ENCODE measurements at places on chromosomes 4 and X.

DNA sequence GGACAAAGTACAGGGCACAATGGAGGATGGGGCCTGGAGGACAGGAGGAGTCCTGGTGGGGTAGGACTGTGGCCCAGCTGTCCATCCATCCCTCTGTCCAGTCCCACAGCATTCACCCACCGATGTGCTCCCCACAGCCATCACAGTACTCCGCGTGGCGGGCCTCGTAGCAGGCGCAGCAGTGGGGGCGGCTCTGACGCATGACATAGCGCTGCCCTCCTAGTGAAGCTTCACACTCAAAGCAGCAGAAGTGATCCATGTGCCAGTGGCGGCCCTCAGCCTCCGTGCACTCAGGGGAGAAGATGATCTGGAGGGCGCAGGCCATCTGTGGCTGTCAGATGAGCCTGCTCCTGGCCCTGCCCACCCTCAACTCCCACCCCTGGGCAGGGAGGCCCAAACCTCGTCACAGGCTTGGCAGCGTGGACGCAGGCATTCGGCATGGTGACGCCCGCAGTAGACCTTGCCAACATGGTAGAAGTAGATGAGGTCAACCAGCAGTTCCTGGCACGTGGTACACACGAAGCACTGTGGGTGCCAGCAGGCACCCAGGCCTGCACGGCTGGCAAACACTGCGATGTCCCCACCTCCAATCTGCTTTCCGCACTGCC lies 6.3 kb downstream of the PLP2 start:
- no peak overlapping the region for H3K27ac ChIP-seq
- DNase-seq: no peak
- no peak overlapping the region for H3K4me3 ChIP-seq
- H3K36me3 ChIP-seq: no peaks in the 10 kb centered on the region

DNA sequence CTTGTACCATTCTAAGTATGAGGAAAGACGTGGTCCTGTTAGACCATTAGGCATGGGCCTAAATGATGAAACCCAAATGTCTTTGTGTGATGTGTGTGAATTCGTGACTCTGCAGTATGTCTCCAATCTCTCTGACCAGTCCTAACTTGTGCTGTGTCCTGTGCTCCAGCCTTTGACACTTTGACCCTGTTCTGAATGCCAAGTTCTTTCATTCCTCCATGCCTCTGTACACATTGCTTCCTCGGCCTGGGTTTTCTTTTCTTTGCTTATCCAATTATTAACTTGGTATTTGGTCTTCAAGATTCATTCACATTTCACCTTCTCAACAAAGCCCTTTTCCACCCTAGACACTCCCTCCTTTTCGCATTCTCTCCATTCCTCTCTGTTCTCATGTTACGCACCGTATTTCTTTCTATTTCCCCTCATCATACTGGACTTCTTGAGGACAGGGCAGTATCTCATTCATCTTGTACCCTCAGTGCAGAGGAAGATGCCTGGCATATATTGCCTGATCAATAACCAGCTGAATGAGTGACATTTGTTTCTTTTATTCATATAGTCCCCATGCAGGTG lies 138.7 kb downstream of the F11 start:
- no peak for DNase-seq
- H3K36me3 ChIP-seq: no peaks in the 10 kb centered on the region
- H3K4me1 ChIP-seq: no peaks in the 10 kb centered on the region

GRCh38 chrX:24025741-24026403 lies 1.1 kb downstream of the KLHL15 start:
- no peaks in the 10 kb centered on the region for H3K36me3 ChIP-seq
- H3K27ac ChIP-seq: peak overlapping the region; percentile 87
- peak; percentile 70 for DNase-seq
- H3K27me3 ChIP-seq: no peaks in the 10 kb centered on the region
- no peaks in the 10 kb centered on the region for H3K4me1 ChIP-seq

- H3K4me3 ChIP-seq: no peak overlapping the region
- no peaks in the 10 kb centered on the region for H3K27me3 ChIP-seq
- H3K36me3 ChIP-seq: no peaks in the 10 kb centered on the region
These were observed 88.4 kb upstream of the TET2 start for GRCh38 chr4:105058177-105058812.

DNA sequence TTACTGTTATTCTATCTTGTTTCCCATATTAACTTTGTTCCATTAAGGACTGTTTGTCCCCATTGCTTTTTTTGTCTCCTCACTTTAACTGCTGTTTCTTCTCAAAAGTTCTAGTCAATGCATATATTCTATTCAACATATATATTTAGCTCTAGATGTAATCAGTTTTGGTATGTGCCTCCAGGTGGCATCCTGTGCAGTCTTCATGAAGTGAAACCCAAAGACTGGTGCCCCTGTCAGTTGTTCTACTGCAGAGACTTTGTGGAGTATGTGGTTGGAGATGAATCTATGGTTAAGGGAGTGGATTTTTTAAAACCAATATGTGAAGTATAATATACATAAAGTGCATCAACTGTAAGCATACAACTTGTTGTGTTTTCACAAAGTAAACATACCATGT lies 57.0 kb downstream of the VAMP7 start:
- no peak for DNase-seq
- H3K4me1 ChIP-seq: no peaks in the 10 kb centered on the region
- H3K27me3 ChIP-seq: no peaks in the 10 kb centered on the region
- no peaks in the 10 kb centered on the region for H3K36me3 ChIP-seq
- no peak overlapping the region for H3K4me3 ChIP-seq
- H3K27ac ChIP-seq: no peak overlapping the region

DNA sequence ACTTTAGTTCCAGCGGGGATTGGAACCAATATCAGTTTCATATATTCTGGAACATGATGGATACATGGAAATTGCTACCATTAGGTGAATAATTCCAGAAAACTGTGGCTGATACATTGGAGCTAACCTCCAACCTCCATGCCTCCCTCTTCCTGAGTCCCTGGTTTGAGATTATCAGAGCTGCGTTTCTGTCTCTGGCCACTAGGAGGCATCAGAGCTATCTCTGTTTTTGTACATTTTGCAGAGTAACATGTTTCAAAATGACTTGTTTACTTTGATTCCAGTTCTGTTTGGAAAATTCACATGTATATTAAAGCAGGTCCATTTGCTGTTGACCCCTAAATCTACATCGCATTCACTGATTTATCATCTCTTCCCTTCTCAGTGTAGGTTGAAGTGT lies 2.4 kb upstream of the RAB40AL start:
- H3K4me1 ChIP-seq: no peaks in the 10 kb centered on the region
- no peak overlapping the region for H3K27ac ChIP-seq
- no peaks in the 10 kb centered on the region for H3K36me3 ChIP-seq
- DNase-seq: peak; percentile 27
- H3K4me3 ChIP-seq: no peak overlapping the region
- no peaks in the 10 kb centered on the region for H3K27me3 ChIP-seq

DNA sequence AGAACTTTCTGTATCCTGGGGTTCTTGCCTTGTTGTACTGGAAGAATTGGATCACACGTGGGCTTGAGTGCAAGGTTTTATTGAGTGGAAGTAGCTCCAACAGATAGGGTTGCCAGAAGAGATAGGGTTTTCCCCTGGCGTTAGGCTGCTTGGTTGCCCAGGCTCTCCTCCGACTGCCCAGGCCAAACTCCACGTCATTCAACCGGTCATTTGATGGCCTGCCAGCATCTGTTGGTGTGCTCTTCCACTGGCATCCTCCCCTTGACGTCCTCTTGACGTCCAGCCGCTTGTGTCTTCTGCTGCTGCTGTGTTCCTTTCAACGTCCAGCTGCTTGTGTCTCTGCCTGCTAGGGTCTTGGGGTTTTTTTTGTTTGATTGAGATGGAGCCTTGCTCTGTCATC lies 340.3 kb upstream of the ZCCHC13 start:
- no peak overlapping the region for H3K27ac ChIP-seq
- no peaks in the 10 kb centered on the region for H3K36me3 ChIP-seq
- no peaks in the 10 kb centered on the region for H3K27me3 ChIP-seq
- H3K4me1 ChIP-seq: no peaks in the 10 kb centered on the region
- H3K4me3 ChIP-seq: no peak overlapping the region

DNA sequence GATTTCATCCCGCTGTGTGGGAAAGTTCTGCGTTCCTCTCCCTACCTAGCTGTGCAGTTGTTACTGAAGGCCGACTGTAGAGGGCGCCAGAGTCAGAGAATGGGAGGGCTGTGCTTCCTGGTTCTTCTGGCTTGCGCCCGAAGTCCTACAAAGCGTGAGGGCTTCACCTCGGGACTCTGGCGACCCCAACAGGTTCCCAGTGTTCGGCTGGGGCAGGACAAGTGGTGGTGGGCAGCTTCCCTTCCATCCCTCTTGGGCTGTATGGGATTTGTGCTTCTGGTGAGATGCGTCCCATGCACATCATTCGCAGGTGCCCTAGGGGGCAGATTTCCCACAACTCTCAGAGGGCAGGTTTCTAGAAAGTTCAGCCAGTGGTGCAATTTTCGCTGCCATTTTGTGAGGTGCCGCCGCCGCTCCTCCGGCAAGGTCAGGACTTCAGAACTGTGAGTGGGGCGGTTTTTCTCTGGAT lies 27.3 kb downstream of the CT45A1 start:
- H3K4me3 ChIP-seq: no peak overlapping the region
- no peak for DNase-seq
- H3K27me3 ChIP-seq: no peaks in the 10 kb centered on the region
- no peaks in the 10 kb centered on the region for H3K4me1 ChIP-seq
- no peak overlapping the region for H3K27ac ChIP-seq

DNA sequence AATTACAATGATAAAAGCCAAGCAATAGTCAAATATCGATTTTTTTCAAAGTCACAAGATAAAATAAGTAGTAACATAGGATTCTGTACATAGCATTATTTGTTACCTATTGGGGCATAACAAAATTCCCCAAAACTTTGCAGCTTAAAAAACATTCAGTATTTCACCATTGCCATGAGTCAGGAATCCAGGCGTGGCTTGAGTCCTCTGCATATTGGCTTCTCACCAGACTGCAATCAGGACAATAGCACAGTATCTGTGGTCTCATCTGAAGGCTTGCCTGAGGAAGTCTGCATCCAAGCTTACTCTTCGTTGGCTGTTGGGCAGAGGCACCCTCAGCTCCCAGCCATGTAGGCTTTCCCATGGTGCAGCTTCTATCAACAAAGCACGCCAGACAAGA lies 6.2 kb upstream of the CTBP1 start:
- H3K27ac ChIP-seq: no peak overlapping the region
- no peak overlapping the region for H3K4me3 ChIP-seq
- no peaks in the 10 kb centered on the region for H3K36me3 ChIP-seq
- no peak for DNase-seq

DNA sequence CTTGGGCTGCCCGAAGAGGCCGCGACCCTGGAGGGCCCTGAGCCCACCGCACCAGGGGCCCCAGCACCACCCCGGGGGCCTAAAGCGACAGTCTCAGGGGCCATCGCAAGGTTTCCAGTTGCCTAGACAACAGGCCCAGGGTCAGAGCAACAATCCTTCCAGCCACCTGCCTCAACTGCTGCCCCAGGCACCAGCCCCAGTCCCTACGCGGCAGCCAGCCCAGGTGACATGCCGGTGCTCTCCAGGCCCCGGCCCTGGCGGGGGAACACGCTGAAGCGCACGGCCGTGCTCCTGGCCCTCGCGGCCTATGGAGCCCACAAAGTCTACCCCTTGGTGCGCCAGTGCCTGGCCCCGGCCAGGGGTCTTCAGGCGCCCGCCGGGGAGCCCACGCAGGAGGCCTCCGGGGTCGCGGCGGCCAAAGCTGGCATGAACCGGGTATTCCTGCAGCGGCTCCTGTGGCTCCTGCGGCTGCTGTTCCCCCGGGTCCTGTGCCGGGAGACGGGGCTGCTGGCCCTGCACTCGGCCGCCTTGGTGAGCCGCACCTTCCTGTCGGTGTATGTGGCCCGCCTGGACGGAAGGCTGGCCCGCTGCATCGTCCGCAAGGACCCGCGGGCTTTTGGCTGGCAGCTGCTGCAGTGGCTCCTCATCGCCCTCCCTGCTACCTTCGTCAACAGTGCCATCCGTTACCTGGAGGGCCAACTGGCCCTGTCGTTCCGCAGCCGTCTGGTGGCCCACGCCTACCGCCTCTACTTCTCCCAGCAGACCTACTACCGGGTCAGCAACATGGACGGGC lies 579 bp downstream of the ABCD1 start:
- peak overlapping the region; percentile 98 for H3K27ac ChIP-seq
- no peak overlapping the region for H3K4me3 ChIP-seq
- H3K27me3 ChIP-seq: no peaks in the 10 kb centered on the region
- peak; percentile 51 for DNase-seq

GRCh38 chr4:40206426-40206825 lies 9.6 kb downstream of the RHOH start:
- no peak for DNase-seq
- H3K4me3 ChIP-seq: no peak overlapping the region
- H3K4me1 ChIP-seq: no peaks in the 10 kb centered on the region
- H3K27me3 ChIP-seq: no peaks in the 10 kb centered on the region

All from mesendoderm (in vitro differentiated cells).